ENCODE measurements at places on chromosomes 1 and 21.
A peak's percentile ranks its signal among the peaks of the same experiment; 100 is the strongest.

- peak; percentile 63 for DNase-seq
Observed at GRCh38 chr1:28602536-28603439, 10.7 kb downstream of the RAB42 start.

DNA sequence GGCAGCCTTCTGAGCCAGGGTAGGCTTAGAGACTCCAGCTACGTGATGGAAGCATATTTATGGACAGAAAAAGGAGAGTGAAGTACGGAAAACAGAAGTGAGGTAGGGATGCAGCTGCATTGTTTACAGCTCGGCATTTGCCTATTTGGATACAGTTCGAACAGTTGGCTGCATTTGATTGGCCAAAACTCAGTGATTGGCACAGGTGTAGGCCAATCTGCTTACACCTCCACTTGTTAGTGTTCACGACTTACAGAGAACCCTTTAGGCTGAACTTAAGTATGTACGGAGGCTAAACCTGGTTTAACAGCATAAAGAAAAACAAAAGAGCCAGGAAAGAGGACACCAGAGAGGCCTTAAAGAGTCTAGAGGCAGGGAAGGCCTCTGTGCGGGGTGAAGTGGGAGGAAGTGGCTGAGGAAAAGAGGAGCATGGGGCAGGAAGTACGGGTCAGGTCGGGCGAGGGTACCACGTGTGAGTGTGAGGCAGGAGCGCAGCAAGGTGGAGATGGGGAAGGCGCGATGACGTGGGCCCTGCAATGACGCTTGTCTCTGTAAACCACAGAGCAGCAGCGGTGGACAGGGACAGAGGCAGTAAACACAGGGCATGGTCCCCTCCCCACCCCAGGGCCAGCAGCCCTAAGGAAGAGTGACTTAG lies 32.0 kb downstream of the RSPH1 start:
- DNase-seq = no peak

- no peak for DNase-seq
Observed at GRCh38 chr1:64421377-64421776, 48.6 kb upstream of the CACHD1 start.

DNA sequence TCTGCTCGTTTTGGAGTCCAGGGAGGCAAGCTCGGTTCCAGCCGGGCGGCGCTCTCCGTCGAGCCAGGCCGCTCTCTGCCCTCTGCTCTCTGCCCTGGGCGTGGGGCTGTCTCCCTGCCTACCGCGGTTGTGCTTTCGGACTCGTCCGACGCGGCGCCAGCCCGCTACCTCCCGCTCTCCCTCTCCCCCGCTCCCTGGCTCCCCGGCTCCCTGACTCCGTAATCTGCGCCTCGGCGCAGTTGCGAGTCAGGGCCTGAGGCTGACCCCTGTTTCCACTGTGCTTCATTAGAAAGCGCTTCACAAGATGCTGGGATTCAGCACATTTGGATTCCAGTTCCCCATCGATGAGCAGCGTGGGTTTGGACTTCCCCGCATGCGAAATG lies 2.2 kb downstream of the SOX13 start:
- peak; percentile 59 for DNase-seq

GRCh38 chr21:31988492-31989290 lies 115.9 kb downstream of the HUNK start:
- DNase-seq = no peak

DNA sequence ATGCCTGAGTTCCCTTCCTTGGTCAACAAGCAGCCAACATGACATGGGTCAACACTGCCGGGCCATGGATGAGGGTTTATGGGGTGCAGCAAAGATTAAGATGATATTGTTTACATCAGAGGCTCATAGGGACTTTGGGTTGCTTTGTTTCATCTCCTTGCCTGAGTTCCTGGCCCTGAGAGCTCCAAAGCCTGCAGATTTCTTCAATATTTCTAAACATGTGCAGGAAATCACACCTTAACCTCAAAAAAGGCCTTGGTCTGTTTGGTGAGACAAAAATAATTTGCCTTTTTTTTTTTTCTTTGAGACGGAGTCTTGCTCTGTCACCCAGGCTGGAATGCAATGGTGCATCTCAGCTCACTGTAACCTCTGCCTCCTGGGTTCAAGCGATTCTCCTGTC lies 876 bp downstream of the SLAMF8 start:
- DNase-seq = no peak

DNA sequence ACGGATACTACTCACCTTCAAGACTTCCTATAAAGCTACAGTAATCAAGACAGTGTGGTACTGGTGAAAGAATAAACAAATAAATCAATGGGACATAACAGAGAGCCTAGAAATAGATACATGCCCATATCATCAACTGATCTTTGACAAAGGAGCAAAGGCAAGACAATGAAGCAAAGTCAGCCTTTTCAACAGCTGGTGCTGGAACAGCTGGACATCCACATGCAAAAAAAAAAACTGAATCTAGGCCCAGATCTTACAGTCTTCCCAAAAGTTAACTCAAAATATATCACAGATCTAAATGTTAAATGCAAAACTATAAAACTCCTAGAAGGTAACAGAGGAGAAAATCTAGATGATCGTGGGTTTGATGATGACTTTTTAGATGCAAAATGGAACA lies 170.3 kb downstream of the MIS18A start:
- DNase-seq = no peak

GRCh38 chr1:76669624-76670315 lies 197.5 kb upstream of the ST6GALNAC5 start:
- DNase-seq = no peak

DNA sequence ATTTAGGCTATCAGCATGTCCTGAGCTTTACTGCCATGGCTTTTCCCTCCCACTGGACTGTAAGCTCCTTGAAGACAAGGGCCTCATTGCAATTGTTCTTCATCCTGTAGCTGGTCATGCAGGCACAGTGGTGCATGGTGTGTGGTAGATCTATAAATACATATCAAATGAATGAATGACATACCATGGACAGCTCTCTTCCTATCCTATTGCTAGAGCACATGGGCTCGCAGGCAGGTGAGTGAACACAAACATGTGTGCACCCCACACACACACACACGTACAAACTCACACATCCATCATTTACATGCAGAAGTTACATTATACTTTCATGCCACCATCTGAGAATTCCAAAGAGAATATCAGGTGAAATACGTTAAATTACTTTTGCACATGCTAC lies 172.9 kb upstream of the RUNX1 start:
- DNase-seq = no peak

DNA sequence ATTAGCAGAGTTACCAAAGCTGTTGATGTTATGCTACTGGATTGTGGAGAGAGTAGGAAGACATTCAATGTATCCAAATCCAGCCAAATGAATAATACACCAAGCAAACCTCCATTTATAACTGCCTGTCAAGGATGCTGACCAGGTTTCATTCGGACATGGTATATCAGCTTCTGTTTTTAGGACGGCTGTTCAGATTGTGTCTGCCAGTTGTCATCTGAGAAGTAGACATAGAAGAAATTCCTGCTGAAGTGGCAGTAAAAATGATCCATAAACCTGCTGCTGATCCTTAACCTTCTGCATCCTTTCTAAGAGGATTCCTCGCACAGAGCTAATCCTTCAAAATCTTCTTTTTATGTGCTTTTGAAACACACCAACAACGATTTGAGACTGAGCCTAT lies 663.6 kb upstream of the PLXNA2 start:
- no peak for DNase-seq

DNA sequence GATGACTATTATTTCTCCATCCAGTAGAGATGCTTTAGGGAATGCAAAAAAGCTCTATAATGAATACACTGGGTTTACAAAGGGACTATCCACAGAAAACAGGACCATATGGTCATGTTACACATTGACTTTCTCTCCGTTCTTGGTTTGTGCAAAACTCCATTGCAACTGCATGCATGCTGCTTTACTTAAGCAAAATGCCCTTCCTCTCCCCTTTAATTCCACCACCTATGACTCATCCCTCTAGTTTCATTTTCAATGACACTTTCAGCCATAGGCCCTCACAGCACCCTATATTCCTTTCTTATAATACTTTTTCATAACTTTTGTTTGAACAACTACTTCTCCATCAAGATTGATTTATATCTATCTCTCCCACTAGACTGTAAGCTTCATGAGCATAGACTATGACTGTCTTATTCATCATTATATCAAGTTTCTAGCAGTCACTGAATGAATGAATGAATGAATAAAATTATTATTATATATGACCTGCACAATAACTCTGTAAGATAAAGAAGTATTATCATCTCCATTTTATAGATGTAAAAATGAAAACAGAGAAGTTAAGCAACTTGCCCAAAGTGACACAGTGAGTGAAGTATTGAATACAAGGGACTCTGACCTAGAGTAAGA lies 248.9 kb downstream of the PLPP3 start:
- no peak for DNase-seq

- peak; percentile 95 for DNase-seq
Observed at GRCh38 chr1:230176871-230177411, 109.9 kb downstream of the GALNT2 start.

- DNase-seq = no peak
Observed at GRCh38 chr21:25885405-25885804, 150.6 kb downstream of the GABPA start.

DNA sequence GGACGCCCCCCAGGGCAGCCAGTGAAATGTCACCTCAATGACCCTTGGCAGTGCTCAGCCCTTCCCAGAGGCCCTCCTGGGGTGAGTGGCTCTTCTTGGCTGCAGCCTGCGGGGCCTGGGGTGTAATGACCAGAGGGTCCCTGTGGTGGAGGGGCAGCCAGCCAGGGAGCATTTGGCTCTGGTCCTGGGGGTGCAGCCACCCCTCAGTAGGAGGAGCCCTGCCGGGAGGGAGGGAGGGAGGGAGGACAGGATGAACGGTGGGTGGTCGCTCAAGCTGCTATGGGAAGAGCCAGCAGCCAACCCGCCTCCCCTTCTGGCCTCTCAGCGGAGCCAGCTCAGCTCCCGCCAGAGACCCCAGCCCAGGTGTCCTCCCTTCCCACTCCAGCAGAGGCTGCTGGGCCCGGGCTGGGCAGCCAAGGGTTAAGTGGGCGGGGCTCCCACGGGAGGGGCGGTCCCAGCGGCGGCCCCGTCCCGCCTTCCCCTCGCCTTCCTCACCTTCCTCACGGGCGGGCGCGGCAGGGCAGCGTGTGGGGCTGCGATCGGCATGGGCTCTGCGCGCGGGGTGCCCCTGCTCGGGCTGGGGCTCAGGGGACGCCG lies 9.0 kb upstream of the PLCH2 start:
- no peak for DNase-seq

GRCh38 chr1:170871868-170872267 lies 63.5 kb upstream of the MROH9 start:
- DNase-seq = no peak

DNA sequence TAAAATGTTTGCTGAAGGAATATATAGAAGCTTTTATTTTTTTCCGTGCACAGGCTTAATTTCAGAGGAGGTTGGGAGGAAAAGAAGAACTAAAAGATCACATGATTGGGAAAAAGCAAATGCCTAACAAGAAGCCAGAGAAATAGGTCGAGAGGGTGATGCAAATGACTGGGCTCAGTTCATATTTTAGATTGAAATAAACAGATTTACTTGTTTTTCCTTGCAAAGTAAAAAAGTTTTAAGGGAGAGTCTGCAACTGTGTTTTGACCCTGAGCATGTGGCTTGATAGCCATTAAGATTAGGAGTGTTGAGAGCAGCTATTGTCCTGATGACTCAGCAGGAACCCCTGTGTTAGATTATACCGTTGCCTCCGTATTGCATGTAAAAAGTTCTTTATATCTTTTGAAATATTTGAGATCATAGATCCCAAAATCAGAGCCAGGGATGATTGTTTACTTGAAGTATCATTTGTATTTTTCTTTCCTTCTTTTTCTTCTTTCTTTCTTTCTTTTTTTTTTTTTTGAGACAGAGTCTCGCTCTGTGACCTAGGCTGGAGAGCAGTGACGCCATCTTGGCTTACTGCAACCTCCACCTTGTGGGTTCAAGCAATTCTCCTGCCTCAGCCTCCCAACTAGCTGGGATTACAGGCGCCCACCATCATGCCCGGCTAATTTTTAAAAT lies 20.2 kb downstream of the CLIC4 start:
- DNase-seq = no peak

DNA sequence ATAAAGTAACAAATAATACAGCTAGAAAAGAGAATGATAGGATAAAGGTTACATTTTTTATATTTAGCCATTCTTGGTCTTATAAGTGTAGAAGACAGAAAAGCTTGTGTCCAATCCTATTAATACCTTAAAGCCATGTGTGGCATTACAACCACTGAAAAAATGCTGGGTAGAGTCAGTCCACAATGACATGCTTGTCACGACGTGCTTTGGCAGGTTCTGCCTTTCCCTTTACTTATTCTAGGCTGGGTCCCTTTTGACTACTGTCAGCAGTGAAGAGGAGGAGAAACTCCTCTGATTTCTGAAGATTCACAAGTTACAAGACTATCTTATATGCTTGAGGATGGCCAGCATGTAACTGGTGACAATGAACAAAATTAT lies 14.6 kb upstream of the AIM2 start:
- no peak for DNase-seq

DNA sequence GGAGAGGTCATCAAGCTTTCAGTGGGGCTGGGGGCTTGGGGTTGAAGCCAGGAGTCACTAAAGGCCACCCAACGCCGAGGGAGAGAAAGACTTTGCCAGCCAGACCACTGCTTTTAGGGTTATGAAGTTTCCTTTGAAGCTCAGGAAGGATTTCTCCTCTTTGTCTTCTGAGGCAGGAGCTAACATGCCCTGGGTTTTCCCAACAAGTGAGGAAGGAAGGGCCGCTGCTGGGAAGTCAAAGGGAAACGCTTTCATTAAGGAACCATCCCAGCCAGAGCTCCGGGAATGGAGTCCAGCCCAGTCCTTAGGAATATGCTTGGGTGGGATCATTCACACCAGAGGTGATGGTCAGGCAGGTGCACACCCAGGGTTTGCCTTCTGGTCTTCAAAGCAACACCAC lies 436.9 kb downstream of the PRDM2 start:
- DNase-seq = no peak

- peak; percentile 12 for DNase-seq
Observed at GRCh38 chr1:9075022-9075421, 5.6 kb upstream of the SLC2A5 start.

DNA sequence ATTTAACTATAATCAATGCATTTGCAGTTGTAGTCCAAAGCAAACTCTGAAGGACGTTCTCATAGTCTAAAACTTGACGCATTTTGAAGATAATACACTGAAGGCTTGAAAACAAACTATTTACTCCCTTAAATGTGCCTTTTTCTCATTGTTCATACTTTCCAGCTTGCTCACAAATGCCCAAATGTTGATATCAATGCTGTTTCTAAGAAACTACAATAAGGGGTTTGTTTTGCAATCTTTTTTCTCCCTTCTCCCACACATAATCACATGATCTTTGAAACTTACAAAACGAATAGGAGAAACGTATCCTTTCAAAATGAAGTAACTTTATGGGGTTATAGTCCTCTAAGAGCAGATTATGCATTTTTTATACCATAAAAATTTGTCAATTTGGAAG lies 508.7 kb downstream of the DPYD start:
- no peak for DNase-seq

DNA sequence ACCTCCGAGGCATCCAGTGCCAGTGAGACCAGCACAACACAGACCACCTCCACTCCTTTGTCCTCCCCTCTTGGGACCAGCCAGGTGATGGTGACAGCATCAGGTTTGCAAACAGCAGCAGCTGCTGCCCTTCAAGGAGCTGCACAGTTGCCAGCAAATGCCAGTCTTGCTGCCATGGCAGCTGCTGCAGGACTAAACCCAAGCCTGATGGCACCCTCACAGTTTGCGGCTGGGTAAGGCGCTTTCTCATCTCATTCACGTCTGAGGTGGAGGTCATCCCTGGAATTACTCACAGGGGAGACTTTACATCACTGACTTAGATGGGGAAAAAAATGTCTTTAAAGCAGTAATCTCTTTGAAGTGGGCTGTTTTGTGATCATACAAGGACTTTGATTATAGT lies 106.3 kb downstream of the CD247 start:
- peak; percentile 20 for DNase-seq

All from NCI-H1092 treated with DMSO at 0.1 percent for 48 hours (cell line).